ENCODE measurements at places on chromosomes 5 and 9.
A peak's percentile ranks its signal among the peaks of the same experiment; 100 is the strongest.

DNA sequence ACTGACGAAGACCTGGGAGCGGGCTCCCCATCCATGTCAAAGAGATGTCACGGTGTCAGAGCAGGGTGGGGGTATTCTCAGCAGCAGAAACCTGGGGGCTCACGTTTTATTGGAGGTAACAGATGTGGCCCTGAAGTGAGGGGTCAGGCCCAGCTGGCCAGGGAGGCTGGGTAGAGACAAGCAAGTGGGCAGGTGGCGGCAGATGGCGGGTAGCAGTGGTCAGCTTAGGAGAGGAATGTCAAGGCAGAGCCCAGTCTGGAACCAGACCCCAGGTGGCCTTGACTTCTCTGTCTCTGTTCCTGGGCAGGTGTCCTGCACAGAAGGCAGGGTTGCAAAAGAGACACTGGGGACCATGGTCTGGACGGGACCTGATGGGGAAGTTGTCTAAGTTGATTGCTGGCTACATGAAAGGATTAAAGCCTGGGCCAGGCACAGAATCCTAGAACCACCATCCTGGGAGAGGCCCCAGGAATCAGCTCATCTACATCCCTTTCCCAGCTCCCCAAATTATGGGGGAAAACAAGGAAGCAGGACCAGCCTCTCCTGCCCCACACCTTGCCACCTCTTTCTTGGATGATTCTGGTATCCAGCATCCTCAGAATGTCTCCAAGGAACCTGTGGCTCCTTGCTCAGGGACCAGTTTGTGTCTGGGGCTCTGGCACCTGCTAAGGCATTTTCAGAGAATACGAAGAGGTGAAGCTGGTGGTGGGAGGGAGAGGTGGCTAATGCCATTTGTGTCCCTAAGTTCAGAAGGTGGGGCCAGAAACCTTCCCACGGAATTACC, 72.5 kb downstream of the AMBP start:
- peak; percentile 57 for DNase-seq

- no peak for DNase-seq
Measured at GRCh38 chr9:132369421-132369820, 14.6 kb upstream of the SETX start.

- no peak for DNase-seq
Measured at GRCh38 chr9:119500072-119500771, 131.0 kb upstream of the BRINP1 start.

DNA sequence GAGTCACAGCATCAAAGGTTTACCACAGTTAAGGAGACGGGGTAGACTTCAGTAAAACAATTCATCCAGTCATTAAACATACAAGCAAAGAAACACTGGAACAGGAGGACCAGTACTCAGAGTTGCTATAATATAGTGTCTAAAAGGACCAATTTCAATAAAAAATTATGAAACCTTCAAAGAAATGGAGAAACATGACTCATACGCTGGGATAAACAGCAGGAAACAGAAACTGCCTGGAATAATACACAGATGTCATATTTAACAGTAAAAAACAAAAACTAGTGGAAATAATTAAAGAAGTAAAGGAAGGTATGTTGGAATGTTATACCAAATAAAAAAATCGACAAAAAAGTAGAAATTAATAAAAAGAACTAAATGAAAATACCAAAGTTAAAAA, 1075.9 kb downstream of the NR2F1-AS1 start:
- DNase-seq = no peak

DNA sequence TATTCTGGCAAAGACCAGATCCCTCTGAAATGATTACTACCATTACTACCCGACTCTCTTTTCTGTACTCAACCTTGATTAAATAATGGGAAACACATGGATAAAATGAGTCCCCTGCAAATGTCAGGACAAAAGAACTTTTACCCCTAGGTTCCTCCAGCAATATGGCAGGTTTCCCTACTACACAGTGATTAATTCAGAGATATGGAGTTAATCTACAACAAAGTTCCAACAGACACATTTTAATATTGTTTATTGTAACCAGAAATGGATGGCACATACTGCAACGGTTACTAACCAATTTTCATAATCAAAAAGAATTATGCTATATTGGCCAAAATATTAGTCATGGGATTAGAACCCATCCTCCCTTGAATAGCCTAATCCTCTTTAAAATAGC, 294.8 kb downstream of the ATPSCKMT start:
- DNase-seq = no peak

DNA sequence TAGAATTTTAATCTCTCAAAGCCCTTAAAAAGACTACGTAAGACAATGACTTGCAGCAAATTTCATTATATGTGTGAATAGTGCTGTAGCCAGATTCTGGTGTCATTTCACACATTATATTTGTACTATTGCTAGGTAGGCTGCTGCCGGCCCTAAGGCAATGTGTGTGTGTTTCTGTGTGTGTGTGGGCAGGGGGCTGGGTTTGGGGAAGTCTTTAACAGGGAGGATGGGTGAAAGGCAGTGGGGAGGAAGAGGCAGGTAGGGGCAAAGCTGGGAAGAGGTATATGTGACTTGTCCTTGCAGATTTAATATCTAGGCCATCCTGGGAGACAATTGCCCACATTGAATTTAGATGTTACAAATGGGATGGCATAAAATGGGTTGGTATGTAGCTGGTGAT, 130.8 kb downstream of the MACIR start:
- no peak for DNase-seq

All from glutamatergic neuron (in vitro differentiated cells).